Common myeloid progenitor, CD34-positive (primary cell): ENCODE measurements at places on chromosomes 1 and 21.
A peak's percentile ranks its signal among the peaks of the same experiment; 100 is the strongest.

DNA sequence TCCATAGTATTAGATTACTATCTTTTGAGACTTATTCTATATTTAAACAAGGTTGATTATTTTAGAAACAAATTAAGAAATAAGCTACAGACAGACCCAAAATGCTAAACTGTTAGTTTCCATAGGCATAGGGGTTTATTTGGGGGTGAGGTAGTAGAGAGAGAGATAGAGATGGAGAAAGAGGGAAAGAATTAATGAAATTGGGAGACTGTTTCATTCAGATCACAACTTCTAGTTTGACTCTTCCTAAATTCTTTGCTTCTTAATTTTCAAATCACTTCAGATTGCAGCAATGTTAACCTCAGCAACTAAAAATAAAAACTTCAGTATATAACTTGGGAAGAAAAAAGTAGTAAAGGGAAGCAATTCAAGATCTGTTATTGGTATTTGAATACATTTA lies 3.4 kb downstream of the JUN start:
- no peak overlapping the region for H3K4me3 ChIP-seq
- no peaks in the 10 kb centered on the region for H3K27me3 ChIP-seq
- no peak overlapping the region for H3K27ac ChIP-seq

DNA sequence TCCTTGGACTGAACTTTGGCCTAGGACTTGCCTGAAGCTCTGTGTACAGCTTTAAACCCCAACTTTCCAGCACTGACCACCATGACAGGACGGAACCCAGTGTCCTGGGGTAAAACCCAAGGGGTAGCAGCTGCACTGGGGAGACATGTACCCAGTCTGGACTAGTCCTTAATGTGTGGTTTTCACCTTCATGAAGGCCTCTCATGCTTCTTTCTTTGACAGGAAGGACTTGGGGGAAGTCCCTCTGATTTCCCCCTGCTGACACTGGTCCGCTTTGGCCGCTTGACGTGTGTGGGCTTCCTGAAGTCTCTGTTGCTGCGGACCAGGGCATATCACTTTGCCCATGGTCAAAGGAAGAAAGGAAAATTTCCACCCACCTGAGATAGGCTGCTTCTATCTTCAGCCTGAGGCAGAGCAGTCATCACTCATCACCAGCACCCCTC lies 66.3 kb upstream of the PRDX6 start:
- H3K4me3 ChIP-seq, result no peak overlapping the region
- no peak overlapping the region for H3K27ac ChIP-seq
- DNase-seq, result peak; percentile 25
- H3K36me3 ChIP-seq, result no peaks in the 10 kb centered on the region
- no peaks in the 10 kb centered on the region for H3K27me3 ChIP-seq

DNA sequence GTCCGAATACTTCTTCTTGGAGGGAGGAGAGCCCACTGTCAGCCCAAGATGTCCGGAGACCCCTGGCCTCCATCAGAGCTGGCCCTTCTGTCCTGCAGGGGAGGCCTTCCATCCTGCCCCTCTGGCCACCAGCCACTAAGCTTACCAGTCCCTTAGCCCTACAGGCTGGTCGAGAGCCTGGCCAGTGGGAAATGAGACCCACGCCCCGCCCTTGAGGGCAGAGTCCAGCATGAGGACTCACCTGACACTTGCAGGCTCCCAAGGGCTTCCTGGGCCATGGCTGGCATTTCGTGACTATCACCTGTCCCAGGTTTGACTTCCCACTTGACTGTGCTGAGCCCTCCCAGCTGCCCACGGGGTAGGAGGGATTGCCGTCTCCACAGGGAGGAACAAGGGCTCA lies 361.8 kb upstream of the VAMP3 start:
- no peak for DNase-seq
- no peaks in the 10 kb centered on the region for H3K36me3 ChIP-seq
- no peaks in the 10 kb centered on the region for H3K4me1 ChIP-seq
- H3K27me3 ChIP-seq, result no peaks in the 10 kb centered on the region
- H3K4me3 ChIP-seq, result no peak overlapping the region

GRCh38 chr1:116817582-116818064 lies 63.4 kb downstream of the CD2 start:
- H3K27me3 ChIP-seq, result no peaks in the 10 kb centered on the region
- H3K36me3 ChIP-seq, result no peaks in the 10 kb centered on the region
- DNase-seq, result peak; percentile 83
- H3K4me1 ChIP-seq, result peaks cover 14% of the 10 kb centered on the region
- no peak overlapping the region for H3K4me3 ChIP-seq
- no peak overlapping the region for H3K27ac ChIP-seq

DNA sequence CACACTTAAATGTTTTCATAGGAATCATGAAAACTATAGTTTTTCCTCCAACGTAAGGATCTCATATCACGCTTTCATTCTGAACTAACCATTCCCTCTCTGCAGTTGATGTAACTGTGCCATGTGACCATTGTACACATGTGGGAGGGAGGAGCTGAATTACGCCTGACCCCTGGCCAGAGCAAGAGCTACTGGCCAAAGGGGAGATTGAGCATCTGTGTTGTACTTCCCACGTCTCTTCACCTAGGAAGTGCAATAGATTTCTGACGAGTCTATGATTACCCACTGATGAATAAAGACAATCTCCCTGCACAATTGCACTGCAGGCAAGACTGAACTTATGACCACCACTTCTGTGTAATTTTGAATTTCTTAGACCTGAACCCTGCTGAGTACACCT lies 24.0 kb downstream of the PTPRC start:
- H3K4me3 ChIP-seq, result no peak overlapping the region
- no peak overlapping the region for H3K27ac ChIP-seq
- no peak for DNase-seq
- H3K27me3 ChIP-seq, result no peaks in the 10 kb centered on the region
- peaks cover 57% of the 10 kb centered on the region for H3K4me1 ChIP-seq

DNA sequence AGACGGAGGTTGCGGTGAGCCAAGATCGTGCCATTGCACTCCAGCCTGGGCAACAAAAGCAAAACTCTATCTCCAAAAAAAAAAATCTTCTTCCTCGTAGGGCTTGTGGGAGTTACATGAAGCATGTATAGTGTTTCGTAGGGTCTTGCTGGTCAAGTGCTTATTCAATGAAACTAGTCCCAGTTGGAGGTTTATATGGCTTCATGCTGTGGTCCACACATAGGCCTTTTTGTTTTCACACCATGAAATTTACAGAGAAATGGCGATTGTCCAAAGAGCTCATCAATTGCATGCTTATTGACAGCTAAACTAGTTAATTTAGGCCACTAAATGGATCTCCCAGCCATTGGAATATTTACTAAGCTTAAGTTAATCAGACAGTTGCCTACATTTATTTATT lies 29.6 kb downstream of the HUNK start:
- peaks cover 7% of the 10 kb centered on the region for H3K27me3 ChIP-seq
- H3K4me1 ChIP-seq, result no peaks in the 10 kb centered on the region
- DNase-seq, result no peak
- no peaks in the 10 kb centered on the region for H3K36me3 ChIP-seq
- H3K27ac ChIP-seq, result no peak overlapping the region

DNA sequence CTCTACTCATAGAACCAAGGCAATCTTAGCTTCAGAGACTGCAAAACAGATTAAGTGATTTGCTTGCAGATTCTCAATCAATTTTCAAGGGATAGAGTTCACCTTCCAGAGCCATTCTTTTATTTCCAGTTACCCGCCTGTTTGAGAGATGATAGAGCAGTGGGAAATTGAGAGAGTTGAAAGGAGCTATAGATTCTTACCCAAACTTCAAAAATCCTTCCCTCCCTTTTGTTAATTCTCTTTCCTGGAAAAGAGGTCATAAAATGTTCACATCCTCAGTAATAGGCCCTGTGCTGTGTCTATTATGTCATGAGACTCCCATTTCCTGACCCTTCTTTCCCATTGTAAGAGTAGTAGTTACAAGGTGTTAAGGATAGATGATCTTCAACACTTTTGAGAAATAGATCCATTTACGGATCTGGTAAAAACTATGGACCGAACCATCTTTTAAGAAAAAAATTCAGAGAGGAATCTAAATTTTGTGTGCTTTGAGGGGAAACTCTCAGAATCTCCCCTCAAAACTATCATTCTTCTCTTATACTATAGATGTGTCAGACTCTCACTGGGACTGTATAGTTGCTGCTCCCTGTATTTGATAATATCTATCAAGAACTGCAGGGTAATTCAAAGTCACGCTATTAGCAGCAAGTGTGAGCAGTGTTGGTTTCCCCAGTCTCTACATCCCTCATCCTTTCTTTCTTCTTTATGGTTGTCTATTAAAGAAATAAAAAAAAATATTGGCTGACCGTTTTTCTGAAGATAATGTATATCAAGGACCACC lies 8.0 kb downstream of the RGS4 start:
- H3K27me3 ChIP-seq, result no peaks in the 10 kb centered on the region
- H3K4me3 ChIP-seq, result no peak overlapping the region
- no peak overlapping the region for H3K27ac ChIP-seq
- H3K36me3 ChIP-seq, result no peaks in the 10 kb centered on the region

- no peaks in the 10 kb centered on the region for H3K4me1 ChIP-seq
- DNase-seq, result no peak
- H3K27me3 ChIP-seq, result no peaks in the 10 kb centered on the region
- no peak overlapping the region for H3K4me3 ChIP-seq
- H3K36me3 ChIP-seq, result no peaks in the 10 kb centered on the region
These were observed 377.8 kb downstream of the OLFM3 start for GRCh38 chr1:101618900-101619299.

- H3K27me3 ChIP-seq, result no peaks in the 10 kb centered on the region
- no peak overlapping the region for H3K4me3 ChIP-seq
- peak; percentile 56 for DNase-seq
These were observed 330.6 kb downstream of the DSCAM start for GRCh38 chr21:40516335-40516734.

DNA sequence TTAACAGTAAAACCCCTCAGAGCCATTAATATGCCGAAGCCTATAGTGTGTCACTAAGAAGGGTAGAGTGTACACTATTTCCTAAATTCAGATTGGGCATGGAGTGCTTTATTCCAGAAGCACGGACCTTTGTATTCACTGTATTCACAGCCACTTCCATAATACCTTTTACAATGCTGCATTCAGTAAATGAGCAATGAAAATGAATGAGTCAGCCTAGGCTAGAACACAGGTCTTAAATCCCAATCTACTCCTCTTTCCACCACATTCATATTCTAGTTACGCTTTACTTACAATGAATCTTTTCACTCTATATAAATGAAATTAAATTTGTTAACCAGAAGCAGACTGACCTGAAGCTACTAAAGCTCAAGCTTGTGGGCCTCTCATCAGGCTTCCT lies 13.0 kb upstream of the GORAB start:
- no peaks in the 10 kb centered on the region for H3K36me3 ChIP-seq
- no peak overlapping the region for H3K4me3 ChIP-seq
- H3K4me1 ChIP-seq, result no peaks in the 10 kb centered on the region
- no peaks in the 10 kb centered on the region for H3K27me3 ChIP-seq
- DNase-seq, result no peak
- no peak overlapping the region for H3K27ac ChIP-seq

- no peaks in the 10 kb centered on the region for H3K36me3 ChIP-seq
- H3K4me1 ChIP-seq, result no peaks in the 10 kb centered on the region
- no peak overlapping the region for H3K4me3 ChIP-seq
- peaks cover 44% of the 10 kb centered on the region for H3K27me3 ChIP-seq
- no peak overlapping the region for H3K27ac ChIP-seq
These were observed 37.4 kb upstream of the ZBTB40 start for GRCh38 chr1:22414244-22414751.

DNA sequence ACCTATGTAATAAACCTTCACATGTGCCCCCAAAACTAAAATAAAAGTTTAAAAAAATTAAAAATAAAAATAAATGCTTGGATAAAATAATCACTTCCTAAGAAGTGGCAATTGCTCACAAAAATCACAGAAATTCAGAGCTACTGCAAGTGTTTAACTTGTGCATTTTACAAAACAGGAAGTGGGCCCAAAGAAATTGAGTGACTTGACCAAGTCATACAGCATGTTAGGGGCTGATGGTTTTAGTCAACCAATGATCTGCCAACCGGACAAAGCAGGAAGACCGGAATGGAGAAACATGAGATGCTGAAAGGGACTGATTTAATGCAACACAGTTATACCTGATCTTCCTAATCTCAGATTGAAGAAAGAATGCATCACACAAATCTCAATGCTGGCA lies 96.5 kb downstream of the SMYD2 start:
- no peaks in the 10 kb centered on the region for H3K4me1 ChIP-seq
- peak; percentile 6 for DNase-seq
- no peaks in the 10 kb centered on the region for H3K27me3 ChIP-seq
- no peaks in the 10 kb centered on the region for H3K36me3 ChIP-seq
- H3K27ac ChIP-seq, result no peak overlapping the region

- no peaks in the 10 kb centered on the region for H3K27me3 ChIP-seq
- H3K27ac ChIP-seq, result no peak overlapping the region
- DNase-seq, result peak; percentile 23
- H3K36me3 ChIP-seq, result peaks cover 17% of the 10 kb centered on the region
These were observed 37.8 kb downstream of the GPA33 start for GRCh38 chr1:167052389-167052788.

DNA sequence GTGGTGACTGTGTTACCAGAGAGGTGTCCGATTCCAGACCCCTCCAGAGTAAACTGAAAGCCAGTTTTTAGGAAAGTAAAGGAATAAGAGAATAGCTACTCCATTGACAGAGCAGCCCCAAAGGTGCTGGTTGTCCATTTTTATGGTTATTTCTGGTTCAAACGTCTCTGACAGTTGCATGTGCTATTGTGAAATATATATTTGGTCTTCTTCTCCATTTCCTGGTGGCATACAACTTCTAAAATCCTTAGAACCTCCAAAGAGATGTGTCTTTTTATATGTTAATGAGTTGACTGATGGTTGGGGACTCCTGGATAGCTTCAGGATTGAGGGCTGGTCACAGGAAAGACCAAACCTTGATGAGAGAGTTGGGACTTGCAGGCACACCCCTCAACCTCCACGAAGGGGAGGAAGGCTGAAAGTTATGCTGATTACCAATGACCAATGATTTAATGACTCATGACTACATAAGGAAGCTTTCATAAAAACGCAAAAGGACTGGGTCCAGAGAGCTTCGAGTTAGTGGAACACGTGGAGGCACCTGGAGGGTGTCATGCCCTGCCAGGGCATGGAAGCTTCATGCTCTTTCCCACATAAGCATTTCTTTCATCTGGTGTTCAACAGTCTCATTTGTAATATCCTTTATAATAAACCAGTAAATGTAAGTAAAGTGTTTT lies 100.7 kb downstream of the SLC16A1 start:
- peaks cover 6% of the 10 kb centered on the region for H3K4me1 ChIP-seq
- H3K36me3 ChIP-seq, result no peaks in the 10 kb centered on the region
- no peak overlapping the region for H3K27ac ChIP-seq
- no peak overlapping the region for H3K4me3 ChIP-seq
- peaks cover 16% of the 10 kb centered on the region for H3K27me3 ChIP-seq

- H3K4me1 ChIP-seq, result peaks cover 32% of the 10 kb centered on the region
- H3K27me3 ChIP-seq, result no peaks in the 10 kb centered on the region
- no peak overlapping the region for H3K4me3 ChIP-seq
- H3K36me3 ChIP-seq, result no peaks in the 10 kb centered on the region
These were observed 34.6 kb upstream of the DOCK7 start for GRCh38 chr1:62722796-62723195.

- no peaks in the 10 kb centered on the region for H3K27me3 ChIP-seq
- DNase-seq, result no peak
- H3K4me3 ChIP-seq, result no peak overlapping the region
These were observed 64.8 kb upstream of the ATP1A1 start for GRCh38 chr1:116308276-116308675.
